NCI-H2081 treated with DMSO at 0.1 percent for 48 hours (cell line): ENCODE measurements at places on chromosomes 16 and 17.
A peak's percentile ranks its signal among the peaks of the same experiment; 100 is the strongest.

GRCh38 chr16:12775656-12776236, 27.9 kb downstream of the CPPED1 start:
- no peak for DNase-seq

GRCh38 chr17:14762736-14763479, 462.0 kb downstream of the HS3ST3B1 start:
- no peak for DNase-seq

GRCh38 chr17:35080536-35080935, 17.0 kb upstream of the RFFL start:
- DNase-seq, result no peak

DNA sequence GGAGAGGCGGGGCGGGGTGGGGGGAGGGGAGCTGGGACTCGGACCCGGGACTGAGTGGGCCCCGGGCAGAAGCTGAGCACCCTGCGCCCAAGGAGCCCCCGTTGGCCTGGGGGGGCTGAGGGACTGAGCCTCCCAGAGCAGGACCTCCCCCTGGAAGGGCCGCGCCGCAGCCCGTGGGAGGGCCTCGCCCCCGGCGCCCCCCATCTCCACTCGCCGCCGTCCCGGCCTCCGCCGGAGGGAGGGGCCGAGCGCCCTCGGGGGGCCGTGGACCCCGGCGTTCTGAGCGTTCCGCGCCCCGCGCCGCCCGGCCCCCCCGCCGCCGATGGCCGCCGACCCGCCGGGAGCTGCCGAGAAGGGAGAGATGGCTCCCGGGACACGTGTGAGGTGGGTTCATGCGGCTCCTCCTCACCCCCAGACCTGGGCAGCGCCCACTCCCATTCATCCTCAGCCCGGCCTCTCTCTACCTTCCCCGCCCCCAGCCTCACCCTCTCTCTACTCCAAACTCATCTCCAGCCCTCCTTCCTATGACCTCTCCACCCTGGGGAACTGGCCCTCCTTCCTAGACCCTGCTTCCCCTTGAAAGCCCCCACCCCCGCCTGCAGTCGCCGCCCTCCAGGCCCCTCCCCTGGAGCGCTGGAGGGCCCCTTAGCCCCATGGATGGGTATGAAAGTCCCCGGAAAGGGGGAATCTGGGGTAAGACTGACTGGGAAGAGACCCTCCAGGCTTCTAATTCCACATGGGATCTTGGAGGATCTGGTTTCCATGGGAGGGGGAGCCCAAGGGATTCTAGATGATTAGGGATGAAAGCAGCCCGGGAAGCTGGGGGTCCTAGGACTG, 922 bp downstream of the FBXL19 start:
- no peak for DNase-seq

DNA sequence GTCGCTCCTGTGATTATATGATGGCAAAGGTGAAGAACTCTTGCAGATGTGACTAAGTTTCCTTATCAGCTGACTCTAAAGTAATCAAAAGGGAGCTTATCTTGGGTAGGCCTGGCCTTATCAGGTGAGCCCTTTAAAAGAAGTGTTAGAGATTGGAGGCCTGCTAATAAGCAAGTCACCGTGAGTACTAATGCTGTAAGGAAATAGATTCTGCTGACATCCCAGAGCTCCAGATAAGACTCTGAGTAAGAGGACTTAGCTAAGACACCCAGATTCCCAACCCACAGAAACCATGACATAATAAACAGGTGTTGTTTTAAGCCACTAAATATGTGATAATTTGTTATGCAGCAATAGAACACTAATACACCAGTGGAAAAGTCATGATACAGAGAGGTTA, 99.9 kb upstream of the FAM20A start:
- DNase-seq, result no peak

DNA sequence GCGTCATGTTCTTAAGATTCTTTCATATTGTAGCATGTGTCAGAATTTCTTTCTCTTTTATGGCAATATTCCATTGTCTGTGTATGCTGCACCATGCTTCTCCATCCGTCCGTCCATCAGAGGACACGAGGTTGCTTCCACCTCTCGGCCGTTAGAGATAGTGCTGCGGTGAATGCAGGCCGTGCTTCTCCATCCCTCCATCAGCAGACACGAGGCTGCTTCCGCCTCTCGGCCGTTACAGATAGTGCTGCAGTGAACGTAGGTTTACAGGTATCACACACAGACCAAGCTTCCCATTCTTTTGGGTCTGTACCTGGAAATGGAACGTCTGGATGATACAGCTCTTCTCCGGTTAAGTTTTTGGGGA, 113.5 kb downstream of the CMIP start:
- no peak for DNase-seq

- DNase-seq, result peak; percentile 33
Measured at GRCh38 chr17:8057691-8058114, 18.8 kb downstream of the ALOX15B start.

- DNase-seq, result no peak
Measured at GRCh38 chr16:90070440-90070839, 6.7 kb downstream of the PRDM7 start.

GRCh38 chr17:62163847-62164246, 98.8 kb upstream of the MED13 start:
- no peak for DNase-seq

DNA sequence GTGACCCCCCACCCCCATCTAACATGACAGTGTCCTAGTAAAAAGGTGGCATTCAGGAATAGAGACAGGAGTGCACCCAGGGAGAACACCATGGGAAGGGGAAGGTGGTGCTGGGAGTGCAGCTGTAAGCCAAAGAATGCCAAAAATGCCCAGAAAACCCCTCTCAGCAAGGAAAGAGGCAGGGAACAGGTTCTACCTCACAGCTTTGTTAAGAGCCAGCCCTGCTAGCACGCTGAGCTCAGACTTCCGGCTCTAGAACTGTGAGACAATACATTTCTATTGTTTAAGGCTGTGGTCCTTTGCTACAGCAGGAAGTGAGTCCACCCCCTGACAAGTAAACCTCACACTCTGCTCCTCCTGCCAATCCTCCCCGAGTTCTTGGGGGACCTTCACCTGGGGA, 302.4 kb upstream of the N4BP1 start:
- DNase-seq, result no peak

DNA sequence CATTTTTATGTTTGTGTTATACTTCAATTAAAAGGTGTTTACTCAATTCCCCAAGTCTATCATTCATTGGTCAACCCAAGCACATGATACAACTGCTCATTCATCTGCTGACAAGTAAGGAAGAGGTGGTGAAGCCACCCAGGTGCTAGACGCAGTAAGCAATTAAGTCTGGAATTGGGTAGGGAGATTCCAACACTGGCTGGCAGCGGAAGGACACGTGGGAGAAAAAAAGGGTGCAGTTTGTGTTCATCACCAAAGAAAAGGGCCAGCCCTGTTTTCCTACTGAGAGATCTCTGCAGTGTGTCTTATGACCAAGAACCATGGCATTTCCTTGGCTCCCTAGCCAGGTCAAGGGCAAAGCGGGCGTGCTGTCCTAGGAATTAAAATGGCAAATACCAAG, 11.8 kb upstream of the ZNF23 start:
- DNase-seq, result no peak

DNA sequence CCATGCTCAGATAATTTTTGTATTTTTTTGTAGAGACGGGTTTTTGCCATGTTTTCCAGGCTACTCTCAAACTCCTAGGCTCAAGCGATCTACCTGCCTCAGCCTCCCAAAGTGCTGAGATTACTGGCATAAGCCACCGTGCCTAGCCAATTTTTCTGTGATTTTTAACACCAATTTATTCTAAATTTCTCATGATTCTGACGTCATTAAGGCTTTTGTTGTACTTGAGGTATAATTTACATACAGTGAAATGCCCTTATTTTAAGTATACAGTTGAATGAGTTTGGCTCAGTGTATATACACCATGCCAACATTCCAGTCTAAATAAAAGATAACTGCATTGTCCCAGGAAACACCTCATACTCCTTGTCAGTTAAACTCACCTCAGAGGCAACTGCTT, 77.4 kb downstream of the TMEM132E start:
- no peak for DNase-seq

DNA sequence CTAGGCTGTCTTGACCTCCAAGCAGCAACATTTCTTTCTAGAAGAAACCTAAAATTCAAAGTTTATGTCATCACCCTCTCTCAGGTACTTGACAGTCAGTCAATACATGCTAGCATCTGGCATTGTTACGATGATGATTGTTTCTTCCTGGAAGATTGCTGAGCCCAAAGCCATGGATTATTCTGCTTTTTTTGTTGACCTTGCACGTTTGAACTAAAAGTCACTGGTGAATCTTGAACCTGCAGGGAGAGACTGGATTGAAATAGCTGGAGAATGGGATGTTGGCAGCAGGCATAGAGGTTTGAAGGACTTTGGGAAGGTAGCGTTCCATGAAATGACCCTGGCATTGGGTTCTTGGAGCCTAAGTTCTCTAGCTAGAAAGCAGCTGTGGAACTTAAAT, 42.9 kb downstream of the SHISA9 start:
- no peak for DNase-seq

DNA sequence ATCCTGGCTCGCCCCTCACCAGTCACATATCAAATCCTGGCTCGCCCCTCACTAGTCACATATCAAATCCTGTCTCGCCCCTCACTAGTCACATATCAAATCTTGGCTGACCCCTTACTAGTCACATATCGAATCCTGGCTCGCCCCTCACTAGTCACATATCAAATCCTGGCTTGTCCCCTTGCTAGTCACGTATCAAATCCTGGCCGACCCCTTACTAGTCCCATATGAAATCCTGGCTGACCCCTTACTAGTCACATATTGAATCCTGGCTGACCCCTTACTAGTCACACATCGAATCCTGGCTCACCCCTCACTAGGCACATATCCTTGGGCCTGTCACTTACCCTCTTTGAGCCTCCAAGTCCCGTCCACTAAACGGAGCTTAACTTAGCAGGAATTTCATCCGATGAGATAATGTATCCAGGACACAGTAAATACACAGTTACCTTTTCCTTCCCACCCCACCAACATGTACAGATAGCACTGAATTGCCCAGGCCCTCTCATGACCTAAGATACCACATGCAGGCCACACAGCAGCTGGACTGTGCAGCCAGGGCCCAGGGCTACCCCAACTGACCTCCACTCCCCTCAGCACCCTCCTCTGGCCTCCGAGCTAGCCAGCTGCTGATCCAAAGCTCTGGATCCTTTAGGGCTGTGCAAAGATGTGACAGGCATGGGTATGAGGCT, 157.8 kb upstream of the RPH3AL start:
- DNase-seq, result no peak

- DNase-seq, result no peak
Measured at GRCh38 chr16:87960296-87960695, 9.1 kb downstream of the BANP start.

DNA sequence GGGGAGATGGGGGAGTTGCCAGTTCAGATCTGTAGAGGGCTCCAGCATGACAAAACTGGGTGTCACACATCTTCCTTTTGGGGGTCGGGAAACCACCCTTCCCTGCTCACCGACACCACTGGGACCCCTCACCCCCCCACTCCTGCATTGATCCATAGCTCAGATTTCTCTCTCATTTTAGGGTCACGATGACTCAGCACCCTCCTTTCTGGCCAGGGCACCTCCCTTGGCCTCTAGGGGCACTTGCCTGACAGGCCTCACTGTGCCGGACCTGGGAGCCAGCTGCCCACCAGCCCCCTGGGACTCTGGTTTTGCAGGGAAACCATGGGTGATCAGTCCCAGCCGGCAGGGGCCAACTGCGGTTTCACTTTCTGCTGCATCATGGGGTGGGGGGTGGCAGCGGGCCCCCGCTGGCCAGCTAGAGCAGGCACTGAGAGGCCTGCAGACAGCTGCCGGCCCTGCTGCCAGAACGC, 239.4 kb downstream of the MRTFB start:
- DNase-seq, result no peak

DNA sequence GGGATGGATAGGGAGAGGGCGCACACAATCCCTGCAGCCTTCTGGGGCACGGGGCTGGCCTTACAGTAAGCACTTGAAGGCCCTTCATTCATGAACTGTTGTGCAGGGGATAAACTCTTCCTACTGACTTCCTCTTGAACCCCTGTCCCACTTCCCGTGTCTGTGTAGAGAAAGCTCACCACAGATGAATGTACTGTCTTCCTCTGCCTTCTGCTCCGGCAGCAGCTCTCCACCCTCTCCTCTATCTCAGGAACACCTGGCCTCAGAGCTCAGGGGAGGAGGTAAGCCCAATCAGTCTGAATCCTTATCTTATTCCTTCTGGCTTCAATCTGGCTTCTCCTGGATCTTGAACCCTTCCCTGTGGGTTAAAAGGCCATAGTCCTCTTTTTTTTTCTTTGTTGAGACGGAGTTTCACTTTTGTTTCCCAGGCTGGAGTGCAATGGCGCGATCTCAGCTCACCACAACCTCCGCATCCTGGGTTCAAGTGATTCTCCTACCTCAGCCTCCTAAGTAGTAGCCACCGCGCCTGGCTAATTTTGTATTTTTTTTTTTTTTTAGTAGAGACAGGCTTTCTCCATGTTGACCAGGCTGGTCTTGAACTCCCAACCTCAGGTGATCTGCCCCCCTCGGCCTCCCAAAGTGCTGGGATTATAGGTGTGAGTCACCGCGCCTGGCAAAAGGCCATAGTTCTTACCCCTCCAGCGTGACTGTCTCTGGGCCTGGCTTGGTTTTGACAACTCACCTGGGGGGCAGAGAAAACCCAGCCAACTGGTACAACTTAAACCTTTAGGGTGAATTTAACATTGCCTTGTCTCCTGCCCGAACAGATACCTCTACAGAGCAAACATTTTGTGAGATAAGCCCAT, 7.2 kb upstream of the SLC52A1 start:
- DNase-seq, result no peak

- peak; percentile 6 for DNase-seq
Measured at GRCh38 chr17:51000835-51001638, 119.6 kb downstream of the SPAG9 start.

GRCh38 chr17:81393684-81394376, 1.4 kb upstream of the BAHCC1 start:
- DNase-seq, result peak; percentile 97

DNA sequence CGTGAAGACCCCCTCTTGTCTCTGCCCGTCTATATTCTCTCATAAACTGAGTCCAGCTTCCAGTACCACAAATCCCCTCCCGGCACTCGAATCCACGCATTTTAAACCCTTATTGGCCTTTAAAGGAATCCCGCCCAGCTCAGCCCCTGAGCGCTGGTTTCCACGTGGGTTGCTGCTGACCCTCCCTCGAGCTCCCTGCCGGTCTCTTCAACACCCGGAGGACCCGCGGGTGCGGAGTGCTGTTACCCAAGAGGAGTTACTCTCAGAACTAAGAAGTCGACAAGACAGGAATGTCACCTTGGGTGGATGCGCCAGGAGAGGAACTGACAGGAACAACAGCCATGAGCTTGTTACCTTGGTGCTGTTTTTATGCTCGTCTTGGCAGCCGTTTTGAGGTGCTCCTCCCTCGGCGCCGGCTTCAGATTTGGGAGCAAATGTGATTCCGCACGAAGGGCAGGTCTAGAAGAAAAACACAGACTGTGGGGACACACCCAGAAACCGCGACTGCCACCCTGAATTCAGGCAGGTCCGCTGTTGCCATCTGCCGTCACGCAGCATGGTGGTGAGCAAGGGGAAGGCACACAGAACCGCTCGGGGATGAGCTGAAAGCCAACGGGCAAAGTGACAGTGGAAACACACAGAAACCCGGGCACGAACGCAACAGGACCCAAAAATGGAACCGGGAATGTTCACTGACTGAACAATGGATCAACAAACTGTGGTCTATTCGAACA, 112.7 kb upstream of the CREBBP start:
- no peak for DNase-seq
